Breast epithelium (tissue), 4 donors: ENCODE measurements at places on chromosomes 12 and 14.

DNA sequence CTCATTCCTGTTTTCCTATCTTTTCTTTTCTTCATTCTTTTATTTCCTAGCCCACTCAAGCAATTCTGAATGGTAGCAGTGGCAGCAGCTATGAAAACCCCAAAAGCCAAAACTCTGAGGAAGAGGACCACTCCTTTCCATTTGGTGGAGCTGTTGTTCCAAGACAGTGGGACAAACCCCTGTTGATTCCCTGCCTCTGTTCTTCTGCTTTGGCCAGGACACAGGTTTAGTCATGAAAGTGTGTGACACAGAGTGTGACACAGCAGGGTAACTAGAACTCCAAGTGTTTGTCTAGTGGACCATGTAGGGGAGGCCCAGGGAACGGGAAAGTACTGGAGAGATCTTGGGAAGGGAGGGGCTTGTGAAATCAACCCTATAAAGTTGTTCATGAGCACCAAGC lies 71.1 kb downstream of the PTCSC3 start:
- no peak for DNase-seq

- no peak for DNase-seq
These were observed 2.8 kb upstream of the SAV1 start for GRCh38 chr14:50670866-50671256.

DNA sequence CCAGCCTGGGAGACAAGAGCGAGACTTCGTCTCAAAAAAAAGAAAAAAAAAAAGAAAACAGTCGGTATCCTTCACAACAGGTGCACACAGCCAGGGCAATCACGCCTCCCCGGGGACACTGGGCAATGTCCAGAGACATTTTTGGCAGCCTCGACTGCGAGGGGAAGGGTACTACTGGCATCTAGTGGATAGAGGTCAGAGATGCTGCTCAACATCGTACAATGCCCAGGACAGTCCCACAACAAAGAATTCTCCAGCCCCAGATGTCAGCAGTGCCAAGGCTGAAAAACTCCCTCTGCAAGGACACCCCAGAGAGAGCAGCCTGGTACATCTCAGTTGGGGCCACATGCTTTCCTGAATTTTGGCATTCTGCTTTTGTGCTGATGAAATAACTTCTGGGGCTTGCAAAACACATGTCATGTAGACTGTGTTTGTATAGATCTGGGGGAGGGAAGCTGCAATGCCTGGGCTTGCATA lies 21.5 kb downstream of the ALDH2 start:
- peak; percentile 41 for DNase-seq

GRCh38 chr14:74302152-74302628 lies 544 bp downstream of the ABCD4 start:
- no peak for DNase-seq

DNA sequence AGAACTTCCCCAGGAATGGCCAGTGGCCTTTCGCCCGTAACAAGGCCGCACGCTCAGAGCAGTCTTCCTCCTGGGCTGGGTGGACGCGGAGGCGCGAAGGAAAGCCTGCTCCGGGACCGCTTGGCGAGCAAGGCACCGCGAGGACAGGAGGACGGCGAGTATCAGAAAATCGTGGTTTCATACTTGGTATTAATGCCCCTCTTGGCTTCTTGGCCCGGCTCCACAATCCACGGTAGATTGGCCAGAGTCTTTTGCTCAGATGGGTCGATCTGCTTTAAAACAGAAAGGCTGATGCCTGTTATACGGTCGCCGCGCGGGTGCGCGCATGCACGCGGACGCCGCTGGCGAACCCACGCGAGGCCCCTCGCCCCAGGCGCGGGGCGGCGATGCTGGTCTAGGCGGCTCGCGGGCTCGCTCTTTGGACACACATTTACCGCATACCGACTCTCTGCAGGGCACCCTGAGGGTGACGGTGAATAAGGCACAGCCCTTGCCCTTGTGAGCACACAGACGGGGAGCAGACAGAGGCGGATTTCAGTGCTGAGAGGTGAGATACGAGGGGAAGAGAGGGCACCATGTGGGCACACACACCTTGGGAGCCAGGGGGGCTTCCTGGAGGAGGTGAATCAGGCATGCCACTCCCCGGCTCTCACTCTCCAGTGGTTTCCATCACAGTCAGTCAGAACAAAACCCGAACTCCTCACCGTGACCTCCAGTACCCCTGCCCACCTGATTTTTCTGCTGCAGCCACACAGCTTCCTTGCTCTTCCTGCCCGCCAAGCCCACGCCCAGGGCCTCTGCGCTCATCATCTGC lies 100.7 kb downstream of the APAF1 start:
- no peak for DNase-seq

- no peak for DNase-seq
These were observed 398.4 kb upstream of the NOVA1 start for GRCh38 chr14:26996246-26996645.

DNA sequence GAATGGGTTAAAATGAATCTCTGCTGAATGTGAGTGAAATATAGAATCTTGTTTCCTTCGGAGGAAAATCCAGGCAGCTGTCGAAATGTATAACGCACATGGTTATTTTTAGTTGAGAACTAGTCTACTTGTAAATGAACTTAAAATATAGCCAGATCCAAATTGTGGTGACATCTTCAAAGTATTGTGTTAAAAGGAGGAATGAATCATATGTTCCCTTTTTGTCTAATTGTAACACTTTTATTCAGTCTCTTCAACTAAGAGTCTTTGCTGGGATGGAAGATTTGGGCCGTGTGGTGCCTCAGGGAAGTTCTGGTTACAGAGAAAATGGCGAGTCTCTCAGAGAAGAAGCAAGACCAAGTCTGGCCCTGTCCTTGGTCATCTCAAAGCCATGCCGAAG lies 82.5 kb downstream of the SLC4A8 start:
- no peak for DNase-seq

- no peak for DNase-seq
These were observed 11.0 kb upstream of the IRF2BPL start for GRCh38 chr14:77039285-77040058.

- DNase-seq, result no peak
These were observed 410.3 kb upstream of the LMO3 start for GRCh38 chr12:17016116-17016864.

GRCh38 chr14:100111931-100112704 lies 46.9 kb downstream of the EVL start:
- DNase-seq, result no peak

DNA sequence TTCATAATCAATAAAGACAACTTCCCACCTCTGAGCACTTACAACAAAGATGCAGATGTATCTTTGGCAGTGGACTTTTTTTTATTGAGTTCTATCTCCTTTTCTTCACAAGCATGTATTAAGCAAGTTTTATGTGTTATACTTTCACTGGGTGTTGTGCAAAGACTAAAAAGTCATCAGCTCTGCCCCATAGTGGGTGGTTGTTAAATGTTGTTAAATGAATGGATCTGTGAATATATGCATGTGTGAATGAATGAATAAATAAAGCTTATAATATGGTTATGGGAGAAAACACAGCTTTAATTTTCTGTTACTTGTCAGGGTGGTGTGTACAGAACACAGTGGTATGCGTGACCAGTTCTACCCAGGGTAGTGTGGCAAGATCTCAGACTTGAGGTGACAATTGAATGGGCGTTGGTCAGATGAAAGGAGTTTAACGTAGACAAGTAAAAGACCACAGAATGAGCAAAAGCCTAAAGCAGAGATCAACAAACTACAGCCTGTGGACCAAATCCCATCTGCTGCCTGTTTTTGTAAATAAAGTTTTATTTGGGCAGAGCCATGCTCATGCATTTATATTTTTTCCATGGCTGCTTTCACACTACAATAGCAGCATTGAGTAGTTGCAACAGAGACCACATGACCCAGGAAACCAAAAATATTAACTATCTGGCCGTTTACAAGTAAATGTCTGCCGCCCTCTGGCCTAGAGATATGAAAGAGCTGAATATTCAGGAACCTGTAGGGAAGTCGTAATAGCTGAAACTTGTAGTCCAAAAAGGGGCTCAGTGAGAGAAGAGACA lies 207.4 kb upstream of the EEA1 start:
- no peak for DNase-seq

GRCh38 chr12:23757541-23757962 lies 191.9 kb downstream of the SOX5 start:
- no peak for DNase-seq

DNA sequence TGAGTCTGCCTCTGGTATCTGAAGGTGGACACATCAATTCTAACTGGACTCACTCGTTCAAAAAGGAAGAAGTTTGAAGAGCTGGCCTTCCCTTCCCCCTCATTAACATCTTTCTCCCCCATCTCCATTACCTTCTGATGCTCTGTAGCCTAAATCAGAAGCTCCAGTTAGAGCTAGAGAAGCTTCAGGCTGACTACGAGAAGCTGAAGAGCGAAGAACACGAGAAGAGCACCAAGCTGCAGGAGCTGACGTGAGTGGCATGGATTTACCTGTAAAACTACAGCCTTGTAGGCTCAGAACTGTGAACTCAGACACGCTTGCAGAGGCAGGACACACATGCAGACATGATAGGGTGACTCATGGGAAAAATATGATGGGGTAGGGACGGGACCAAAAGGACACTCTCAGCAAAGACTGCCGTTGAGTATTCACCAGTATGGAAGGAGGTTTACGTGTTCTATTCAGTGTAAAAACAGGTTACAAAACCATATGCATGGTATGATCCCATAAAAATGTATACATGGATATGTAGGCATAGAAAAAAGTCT lies 14.3 kb upstream of the PIP4K2C start:
- no peak for DNase-seq

GRCh38 chr14:85061256-85061655 lies 468.7 kb upstream of the FLRT2 start:
- no peak for DNase-seq

DNA sequence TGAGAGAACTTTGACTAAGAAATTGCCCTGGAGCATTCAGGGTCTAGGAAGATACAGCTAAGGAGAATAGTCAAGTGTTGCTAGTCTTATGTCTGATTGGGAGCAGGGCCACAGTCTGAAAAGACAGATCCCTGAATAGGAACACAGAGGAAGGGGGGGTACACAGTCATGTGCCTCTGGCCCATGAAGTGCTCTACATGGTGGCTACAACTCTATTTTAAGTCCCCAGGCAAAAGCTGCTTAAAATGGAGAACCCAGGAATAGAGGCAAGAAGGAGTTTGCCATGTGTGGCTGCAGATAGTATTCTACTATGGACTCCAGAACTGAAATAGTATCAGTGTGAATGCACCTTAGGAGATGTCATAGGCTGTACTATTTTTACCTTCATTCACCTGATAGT lies 118.0 kb upstream of the NPAS3 start:
- no peak for DNase-seq

- no peak for DNase-seq
These were observed 27.6 kb upstream of the GALNT9 start for GRCh38 chr12:132356691-132357622.

DNA sequence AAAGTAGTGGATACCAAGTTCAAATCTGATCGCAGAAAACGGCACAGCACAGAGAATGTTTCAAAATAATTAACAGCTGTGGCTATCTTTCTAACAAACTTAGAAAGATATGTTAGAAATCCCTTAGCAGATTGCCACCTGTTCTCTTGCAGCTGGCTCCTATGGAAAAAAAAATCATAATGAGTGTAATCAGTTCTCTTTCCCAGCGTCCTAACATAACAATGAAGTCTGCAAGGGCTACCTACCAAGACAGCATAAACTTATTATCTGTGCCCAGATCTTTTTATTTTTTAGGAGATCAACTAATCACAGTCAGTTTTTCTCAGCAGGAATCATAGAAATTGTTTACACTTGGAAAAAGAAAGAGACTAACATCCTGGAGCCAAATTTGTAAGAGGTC lies 358.6 kb upstream of the FOXG1 start:
- no peak for DNase-seq

GRCh38 chr14:43692706-43693105 lies 814.4 kb downstream of the FSCB start:
- no peak for DNase-seq

GRCh38 chr12:51449580-51450246 lies 25.1 kb downstream of the SLC4A8 start:
- no peak for DNase-seq

GRCh38 chr12:40689576-40689975 lies 2.7 kb upstream of the CNTN1 start:
- DNase-seq, result no peak

GRCh38 chr12:127485528-127485927 lies 781.4 kb upstream of the TMEM132C start:
- DNase-seq, result no peak

- DNase-seq, result peak; percentile 40
These were observed 28.6 kb downstream of the PIGH start for GRCh38 chr14:67571275-67571990.

- no peak for DNase-seq
These were observed 186.6 kb upstream of the RMST start for GRCh38 chr12:97275728-97276590.

- no peak for DNase-seq
These were observed 1.9 kb downstream of the CACNA2D4 start for GRCh38 chr12:1916371-1917171.

DNA sequence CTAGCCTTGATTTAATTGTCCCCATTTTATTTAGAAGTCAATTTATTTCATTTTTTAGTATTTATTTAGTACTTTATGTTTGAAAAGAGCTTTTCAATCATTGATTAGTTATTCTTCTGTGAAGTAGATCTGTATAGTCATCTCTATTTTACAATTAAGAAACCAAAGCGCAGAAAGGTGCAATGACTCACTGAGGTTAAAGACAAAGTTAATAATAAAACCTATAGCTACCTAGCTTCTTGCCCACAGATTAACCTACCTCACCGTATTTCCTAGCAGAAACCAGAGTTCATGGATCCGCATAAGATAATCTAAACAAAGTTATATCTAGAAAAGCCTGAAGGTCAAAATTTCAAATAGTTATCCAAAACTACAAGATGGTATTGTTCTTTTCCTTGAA lies 176.4 kb downstream of the GRIN2B start:
- no peak for DNase-seq

DNA sequence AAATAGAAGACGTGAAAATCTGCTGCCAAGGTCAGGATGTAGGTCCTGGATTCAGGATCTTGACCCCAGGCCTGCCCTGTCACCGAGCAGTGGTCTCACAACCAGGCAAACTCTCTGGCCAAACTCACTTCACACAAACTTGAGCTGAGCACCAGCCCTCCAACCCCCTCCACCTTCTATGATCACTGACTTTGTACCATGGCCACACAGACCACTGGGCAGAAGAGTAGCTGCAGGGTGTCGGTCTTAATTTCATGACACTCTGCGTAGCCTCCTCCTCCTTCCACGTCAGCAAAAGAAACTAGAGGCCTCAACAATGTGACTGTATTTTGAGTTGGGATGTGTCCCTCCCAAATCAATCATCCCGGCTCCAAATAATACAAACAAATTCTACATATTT lies 7.2 kb upstream of the TBX3 start:
- no peak for DNase-seq

DNA sequence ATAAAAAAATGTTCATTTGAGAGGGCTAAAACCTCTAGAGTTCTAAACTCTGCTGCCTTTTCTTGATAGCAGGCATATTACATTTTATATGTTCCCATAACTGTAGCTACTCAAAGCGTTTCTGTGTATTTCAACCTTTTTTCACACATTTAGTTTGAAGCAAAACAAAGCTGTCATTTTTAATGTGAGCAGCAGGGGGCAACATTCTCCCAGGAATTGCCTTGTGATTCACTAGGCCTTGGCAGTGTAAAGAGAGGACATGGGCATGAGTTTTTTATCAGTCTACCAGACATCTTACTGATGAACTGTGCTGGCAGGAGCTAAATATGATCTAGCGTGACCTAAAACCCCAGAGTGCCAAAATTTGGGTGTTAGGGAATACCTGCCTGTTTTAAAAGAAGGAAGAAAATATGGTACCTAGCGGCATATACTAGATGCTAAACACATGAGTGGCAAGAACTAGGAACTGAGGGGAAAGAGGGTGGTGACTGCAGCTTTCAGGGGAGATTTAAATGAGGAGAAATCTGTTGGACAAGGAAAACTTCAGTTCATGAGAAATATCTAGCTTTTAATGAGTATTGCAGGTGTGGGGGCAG lies 65.3 kb downstream of the IFT43 start:
- no peak for DNase-seq

- DNase-seq, result no peak
These were observed 84.3 kb downstream of the ETNK1 start for GRCh38 chr12:22709292-22709691.
